GOT3 (cell line): ENCODE measurements at places on chromosomes 6 and 20.
A peak's percentile ranks its signal among the peaks of the same experiment; 100 is the strongest.

DNA sequence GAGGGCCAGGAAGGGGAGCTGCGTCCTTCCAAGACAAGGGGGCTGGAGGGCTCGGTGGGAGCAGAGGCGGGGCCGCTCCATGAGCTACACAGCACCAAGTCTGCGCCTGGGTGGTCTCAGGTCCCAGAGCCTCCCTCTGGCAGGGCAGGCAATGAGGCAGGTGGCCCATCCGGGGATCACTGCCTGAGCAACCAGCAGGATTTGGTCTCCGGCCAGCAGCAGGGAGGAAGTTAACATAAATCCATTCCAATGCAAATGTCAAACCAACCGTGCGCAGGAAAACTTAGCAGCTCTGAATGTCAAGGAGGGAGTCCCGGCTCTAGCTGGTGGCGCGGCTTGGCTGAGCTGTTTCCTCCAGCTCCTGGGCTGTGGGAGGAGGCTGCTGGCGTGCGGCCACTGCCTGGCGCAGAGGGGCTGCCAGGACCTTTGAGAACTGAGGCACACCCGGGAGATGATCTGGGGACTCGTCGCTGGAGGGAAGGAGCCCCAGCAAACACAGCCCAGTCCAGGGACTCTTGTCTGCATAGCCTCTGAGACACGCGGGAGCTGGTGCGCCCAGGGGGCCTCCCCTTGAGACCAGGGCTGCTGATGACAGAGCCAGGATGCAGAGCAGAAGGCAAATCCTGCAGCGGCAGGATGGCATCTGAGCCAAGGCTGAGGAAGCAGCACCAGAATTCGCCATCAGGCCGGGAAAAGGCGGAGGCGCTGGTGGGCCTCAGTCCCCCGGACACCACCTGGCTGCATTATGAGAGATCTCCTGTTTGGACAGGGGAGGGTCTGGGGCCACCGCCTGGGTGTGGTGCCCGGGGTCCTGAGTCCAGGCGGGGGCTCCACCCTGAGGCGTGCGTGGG is 33.1 kb upstream of the CHRNA4 start:
- no peak for DNase-seq

GRCh38 chr20:62856931-62857619 is 4.5 kb downstream of the TCFL5 start:
- DNase-seq, result no peak

- peak; percentile 62 for DNase-seq
Observed at GRCh38 chr20:63707558-63708300, at the start of the genes ARFRP1 and ZGPAT. Gene ARFRP1 (minus strand): TSS chr20:63707976. CDS start chr20:63707091, 885 bp downstream. Gene ZGPAT (plus strand): TSS chr20:63708039. CDS start chr20:63708581, 542 bp downstream.

DNA sequence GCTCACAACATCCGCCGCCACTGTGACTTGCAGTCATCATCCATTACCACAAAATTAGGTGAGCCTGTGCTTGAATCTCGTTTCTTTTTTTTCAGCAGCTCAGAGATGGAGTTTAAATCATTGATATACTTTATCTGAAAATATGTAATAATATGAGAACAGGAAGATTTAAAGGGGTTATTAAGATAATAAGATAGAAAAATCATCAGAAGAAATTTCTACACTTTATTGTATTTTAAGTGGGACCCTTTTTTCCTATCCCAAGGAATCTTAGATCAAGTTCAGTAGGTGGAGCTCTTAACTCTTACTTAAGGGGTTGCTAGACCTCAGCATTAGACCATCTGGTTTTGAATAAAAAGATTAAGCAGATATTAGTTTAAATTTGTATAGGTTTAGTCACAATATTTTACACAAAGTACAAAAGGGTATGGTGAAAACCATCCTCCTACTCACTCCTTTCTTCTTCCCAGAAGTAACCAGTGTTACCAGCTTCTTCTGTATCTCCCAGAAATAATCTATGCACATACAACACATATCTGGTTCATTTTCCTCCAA is 9.4 kb upstream of the NCOA7 start:
- DNase-seq, result no peak

DNA sequence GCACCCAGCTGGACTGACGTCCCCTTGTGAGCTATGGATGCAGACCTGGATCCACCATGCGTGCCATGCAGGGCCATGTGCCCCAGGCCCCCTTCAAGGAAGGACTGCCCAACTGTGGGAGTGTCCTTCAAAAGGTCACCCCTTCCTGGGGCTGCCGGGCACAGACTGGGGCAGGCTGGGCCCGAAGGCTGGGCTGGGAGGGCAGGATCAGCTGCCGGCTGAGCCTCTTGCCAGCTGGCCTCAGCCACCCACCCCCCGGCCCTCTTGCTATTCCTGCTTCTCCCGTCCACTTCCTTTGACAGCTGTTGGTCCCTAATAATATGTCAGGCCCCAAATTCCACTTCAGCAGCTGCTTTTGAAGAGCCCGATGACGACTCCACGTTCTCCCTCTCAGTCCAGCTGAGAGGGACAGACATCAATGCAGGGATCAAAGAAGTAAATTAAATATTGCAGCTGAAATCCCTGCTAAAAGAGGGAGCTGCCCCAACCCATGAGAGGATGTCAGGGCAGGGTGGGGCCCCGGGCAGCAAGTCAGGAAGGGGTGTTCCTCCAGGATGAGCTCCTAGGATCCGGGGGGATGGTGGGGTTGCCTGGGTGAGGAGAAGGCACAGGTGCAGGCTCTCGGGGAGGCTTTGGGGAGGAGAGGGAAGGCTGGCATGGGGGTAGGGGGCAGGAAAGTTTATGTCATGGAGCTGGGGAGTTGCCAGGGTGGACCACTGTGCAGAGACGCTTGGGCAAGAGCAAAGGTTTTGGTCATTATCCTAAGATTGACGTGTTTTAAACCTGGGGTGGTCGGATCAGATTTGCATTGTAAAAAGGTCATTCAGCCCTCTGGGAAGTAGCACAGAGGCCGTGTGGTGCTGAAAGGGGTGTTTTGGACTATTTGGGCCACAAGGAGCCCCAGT is 185.0 kb downstream of the ANKRD60 start:
- no peak for DNase-seq

- no peak for DNase-seq
Observed at GRCh38 chr6:9257215-9257614, 821.9 kb upstream of the SLC35B3 start.
